KBM-7 (cell line): ENCODE measurements at places on chromosomes 3 and 15.
A peak's percentile ranks its signal among the peaks of the same experiment; 100 is the strongest.

- DNase-seq: no peak
Measured at GRCh38 chr3:116512281-116512680, 67.0 kb upstream of the LSAMP start.

- DNase-seq: peak; percentile 73
Measured at GRCh38 chr3:8970971-8971589, 7.8 kb upstream of the RAD18 start.

GRCh38 chr3:66642019-66642418 lies 141.2 kb upstream of the LRIG1 start:
- DNase-seq: no peak

DNA sequence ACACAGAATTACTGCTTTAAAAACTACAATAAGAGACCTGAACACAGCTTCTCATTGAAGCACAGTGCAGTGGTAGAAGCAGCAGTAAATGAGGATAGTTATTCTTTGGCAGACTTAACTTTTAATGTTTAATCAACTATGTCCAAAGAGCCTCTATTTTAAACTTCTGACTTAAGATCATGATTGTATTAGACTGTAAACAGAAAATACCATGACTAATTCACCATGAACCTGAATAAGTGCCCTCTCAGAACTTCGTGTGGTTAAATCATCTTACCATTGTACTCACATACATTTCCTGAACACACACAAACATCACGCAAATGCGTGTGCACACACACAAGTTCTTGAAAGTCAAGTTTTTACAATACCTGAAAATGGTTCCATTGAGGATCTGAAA lies 13.9 kb downstream of the CEP152 start:
- DNase-seq: no peak

DNA sequence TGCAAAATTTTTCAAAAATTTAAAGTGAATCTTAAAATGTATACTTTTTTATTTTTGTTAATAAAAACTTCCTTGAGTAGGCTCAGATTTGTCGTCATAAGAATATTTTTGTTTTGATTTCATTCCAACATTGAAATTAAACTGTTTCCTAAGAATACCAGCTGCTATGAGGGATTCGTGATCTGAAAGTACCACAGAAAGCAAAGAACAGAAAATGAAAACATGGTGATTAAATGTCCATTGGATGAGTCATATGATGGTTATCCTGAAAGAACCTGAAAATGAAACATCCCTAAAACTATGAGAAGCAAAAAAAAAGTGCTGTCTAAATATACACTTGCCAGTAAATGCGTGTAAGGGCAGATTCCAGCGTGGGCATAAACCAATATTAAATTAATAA lies 143.8 kb downstream of the GMNC start:
- DNase-seq: no peak
